ENCODE measurements at places on chromosomes 1 and 21. TPM values are rescaled to one million over a fixed set of nuclear protein-coding genes. Genes with fewer than 3 reads are reported as not detected.

GRCh38 chr1:228400692-228401454 lies 5.8 kb downstream of the TRIM11 start:
- DNase-seq = no peak
- no peaks in the 10 kb centered on the region for H3K27me3 ChIP-seq
- H3K4me3 ChIP-seq = no peak overlapping the region
- no peak overlapping the region for H3K27ac ChIP-seq

NEXN gene
- 12.6 TPM for total RNA-seq

- no peak for DNase-seq
- no peaks in the 10 kb centered on the region for H3K4me1 ChIP-seq
- H3K4me3 ChIP-seq = no peak overlapping the region
- no peak overlapping the region for H3K27ac ChIP-seq
- H3K27me3 ChIP-seq = peaks cover 32% of the 10 kb centered on the region
These were observed 19.2 kb upstream of the PEX10 start for GRCh38 chr1:2431518-2431917.

GRCh38 chr1:161728376-161729226 lies 7.3 kb downstream of the FCRLB start:
- H3K27ac ChIP-seq = no peak overlapping the region
- no peaks in the 10 kb centered on the region for H3K36me3 ChIP-seq
- no peak for DNase-seq
- no peak overlapping the region for H3K4me3 ChIP-seq

- H3K36me3 ChIP-seq = peaks cover 76% of the 10 kb centered on the region
- H3K27ac ChIP-seq = no peak overlapping the region
- H3K27me3 ChIP-seq = no peaks in the 10 kb centered on the region
- no peaks in the 10 kb centered on the region for H3K4me1 ChIP-seq
- no peak overlapping the region for H3K4me3 ChIP-seq
These were observed 35.2 kb downstream of the SCYL3 start for GRCh38 chr1:169858467-169858866.

DNA sequence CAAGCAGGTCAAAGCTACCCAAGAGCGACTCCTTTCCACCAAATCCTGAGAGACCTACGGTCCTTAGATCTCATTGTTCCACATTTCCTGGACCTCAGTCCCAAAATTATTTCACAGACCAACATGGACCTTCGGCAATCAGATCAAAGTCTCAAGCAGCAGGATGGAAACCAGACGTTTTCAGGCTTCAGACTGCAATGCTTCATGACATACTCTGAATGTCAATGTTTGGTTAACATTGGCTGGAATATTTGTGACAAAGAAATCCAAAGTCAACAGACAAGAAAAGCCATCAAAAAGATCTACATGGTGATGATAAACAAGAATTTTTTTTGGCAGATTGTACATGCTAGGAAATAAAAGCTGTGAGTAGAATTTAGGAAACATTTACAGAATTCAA lies 1057.3 kb downstream of the ADGRL2 start:
- no peaks in the 10 kb centered on the region for H3K27me3 ChIP-seq
- no peaks in the 10 kb centered on the region for H3K36me3 ChIP-seq
- H3K27ac ChIP-seq = no peak overlapping the region
- no peak for DNase-seq
- no peak overlapping the region for H3K4me3 ChIP-seq

NOTCH2 gene
- 80.0 TPM for total RNA-seq
